Neural progenitor cell (in vitro differentiated cells): ENCODE measurements at places on chromosomes 7 and 10.

DNA sequence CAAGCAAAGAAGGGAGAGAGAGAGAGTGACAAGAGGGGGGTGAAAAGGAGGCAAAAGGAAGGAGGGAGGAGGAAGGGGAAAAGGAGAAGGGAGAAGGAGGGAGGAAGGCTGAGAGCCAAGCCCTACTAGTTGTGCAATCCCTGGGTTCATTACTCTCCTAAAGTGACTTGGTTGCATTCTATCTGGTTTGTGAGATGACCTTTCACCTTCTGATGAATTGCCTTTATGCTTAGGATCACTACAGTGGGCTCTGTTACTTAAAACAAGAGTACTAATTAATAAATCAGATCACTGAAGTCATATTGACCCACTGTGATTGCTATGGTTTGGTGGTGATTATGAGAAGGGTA lies 144.9 kb downstream of the KIF20B start:
- DNase-seq, result no peak

GRCh38 chr10:116171505-116171904 lies 101.5 kb downstream of the GFRA1 start:
- no peak for DNase-seq

DNA sequence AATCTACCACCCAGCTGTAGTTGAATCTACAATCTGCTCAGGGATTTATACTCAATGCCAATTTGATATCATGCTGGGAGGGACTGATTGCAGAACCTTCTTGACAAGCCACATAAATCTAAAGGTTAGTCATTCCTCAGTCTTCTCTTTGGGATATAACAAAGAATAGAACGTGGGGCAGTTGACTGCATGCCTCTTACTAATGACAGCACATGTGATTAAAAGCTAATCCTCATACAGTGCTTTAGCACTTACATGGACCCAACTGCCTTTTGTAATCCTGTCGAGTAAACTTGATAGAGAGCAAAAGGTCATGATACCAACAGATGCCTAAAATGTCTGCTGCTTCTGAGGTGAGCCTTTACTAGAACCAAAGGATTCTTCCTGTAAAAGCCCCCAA lies 12.3 kb downstream of the KLHL7 start:
- peak; percentile 18 for DNase-seq

- DNase-seq, result peak; percentile 10
These were observed 2.8 kb downstream of the AKR1C4 start for GRCh38 chr10:5199398-5199797.

- peak; percentile 58 for DNase-seq
These were observed 487.2 kb downstream of the RPS24 start for GRCh38 chr10:78520737-78521430.

GRCh38 chr7:6637544-6638229 lies 569 bp downstream of the ZNF316 start:
- peak; percentile 66 for DNase-seq

- DNase-seq, result no peak
These were observed 65.7 kb upstream of the CARD11 start for GRCh38 chr7:3109311-3109915.

- DNase-seq, result no peak
These were observed 43.0 kb downstream of the TMEM130 start for GRCh38 chr7:98826811-98827231.

GRCh38 chr10:44295644-44296241 lies 89.2 kb downstream of the CXCL12 start:
- DNase-seq, result no peak

DNA sequence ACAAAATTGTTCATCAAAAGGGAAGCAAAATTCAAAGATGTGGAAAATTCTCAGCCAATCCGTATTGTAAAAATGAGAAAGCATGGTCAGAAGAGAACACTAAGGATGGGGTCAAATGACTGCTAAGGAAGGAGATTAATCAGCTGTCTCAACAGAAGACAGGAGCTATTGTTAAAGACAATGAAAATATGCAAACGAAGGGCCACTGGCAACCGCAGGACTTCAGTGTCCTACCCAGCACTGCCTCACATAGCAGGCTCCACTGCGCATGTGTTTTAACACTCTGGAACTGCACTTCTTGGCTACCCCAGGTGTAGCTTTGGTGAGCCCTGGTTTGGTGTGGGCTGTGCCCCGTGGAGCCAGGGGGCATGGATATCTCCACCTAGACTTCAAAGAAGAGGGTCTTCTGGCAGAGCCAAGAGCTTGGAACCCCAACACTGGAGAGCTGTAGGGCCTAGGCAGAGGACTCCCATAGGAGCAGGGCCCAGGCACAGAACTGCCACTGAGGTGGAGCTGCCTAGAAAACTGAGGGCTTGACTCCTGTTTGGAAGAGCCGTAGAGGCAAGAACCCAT lies 176.2 kb upstream of the GDF10 start:
- DNase-seq, result no peak

DNA sequence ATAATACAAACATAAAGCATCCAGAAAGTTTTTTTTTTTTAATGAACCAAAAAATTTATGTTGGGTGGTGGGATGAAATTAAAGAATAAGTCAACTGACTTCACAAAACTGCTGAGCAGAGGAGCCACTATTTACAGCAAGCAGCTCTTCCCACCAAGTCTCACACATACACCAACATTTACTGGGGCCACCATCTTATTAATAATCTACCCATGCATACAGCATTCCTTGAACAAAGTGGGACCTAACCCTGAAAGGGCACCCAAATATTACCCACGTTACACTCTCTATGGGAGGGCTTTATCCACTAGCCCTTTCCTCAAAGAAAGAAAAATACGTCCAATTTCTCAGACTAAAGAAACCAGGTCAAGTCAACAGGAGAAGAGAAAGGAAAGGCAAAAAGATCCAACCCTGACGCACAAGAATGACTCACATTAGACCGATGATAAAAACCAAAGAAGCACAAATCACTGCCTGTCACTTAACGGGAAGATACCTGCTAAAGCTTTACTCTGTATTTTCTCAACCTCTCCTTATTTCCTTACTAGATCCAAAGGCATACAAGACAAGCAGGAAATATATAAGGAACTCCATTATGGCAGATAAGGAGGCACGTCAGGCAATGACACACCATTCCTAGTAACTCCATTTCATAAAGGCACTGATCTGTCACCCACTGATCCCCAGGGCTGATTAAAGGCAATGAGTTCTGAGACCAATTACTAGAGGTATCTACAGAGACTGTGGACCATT lies 141.8 kb upstream of the ASAH2 start:
- no peak for DNase-seq

- DNase-seq, result no peak
These were observed 60.8 kb upstream of the HECTD2 start for GRCh38 chr10:91349381-91349780.

GRCh38 chr10:13233358-13233757 lies 816 bp downstream of the UCMA start:
- DNase-seq, result no peak

DNA sequence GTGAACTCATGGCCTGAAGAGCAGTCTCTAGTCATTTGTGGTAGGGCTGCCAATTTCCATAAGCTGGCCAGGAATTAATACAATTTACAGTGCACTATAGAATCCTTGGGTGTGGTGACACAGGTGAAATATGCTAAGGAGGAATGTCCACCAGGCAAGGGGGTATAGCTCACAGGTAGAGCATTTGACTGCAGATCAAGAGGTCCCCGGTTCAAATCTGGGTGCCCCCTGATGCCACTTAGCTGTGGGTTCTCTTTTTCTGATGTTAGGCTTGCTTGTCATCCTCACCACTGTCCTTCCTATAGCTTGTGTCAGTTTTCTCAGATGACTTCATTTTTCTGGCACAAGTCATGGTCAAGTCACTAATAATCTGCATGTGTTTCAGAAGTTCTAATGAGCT lies 108.7 kb downstream of the ZNF467 start:
- no peak for DNase-seq

GRCh38 chr7:26291699-26292538 lies at the start of gene SNX10:
TSS of gene SNX10 (plus strand) at chr7:26291862. CDS start at chr7:26346443, 54,581 bp downstream.
- DNase-seq, result peak; percentile 88

GRCh38 chr10:10584161-10584560 lies 433.5 kb upstream of the CELF2 start:
- no peak for DNase-seq

DNA sequence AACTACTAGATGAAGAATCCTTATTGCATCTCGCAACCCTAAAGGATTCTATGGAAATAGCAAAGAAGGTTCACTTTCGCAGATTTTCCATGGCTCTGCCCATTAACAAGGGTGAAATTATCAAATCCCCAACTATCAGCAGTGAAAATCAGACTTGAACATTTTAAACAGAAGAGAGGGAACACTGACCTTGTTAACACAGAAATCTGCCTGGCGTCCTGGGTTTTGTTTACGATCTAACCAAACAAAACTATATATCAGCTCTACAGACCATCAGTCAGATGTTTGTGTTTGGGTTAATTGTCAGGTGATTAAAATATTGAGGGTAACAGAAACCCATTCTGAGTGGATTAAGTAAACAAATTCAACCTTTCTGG lies 1.9 kb downstream of the CTTNBP2 start:
- no peak for DNase-seq

- DNase-seq, result no peak
These were observed 6.8 kb downstream of the PRPF18 start for GRCh38 chr10:13593535-13593934.

DNA sequence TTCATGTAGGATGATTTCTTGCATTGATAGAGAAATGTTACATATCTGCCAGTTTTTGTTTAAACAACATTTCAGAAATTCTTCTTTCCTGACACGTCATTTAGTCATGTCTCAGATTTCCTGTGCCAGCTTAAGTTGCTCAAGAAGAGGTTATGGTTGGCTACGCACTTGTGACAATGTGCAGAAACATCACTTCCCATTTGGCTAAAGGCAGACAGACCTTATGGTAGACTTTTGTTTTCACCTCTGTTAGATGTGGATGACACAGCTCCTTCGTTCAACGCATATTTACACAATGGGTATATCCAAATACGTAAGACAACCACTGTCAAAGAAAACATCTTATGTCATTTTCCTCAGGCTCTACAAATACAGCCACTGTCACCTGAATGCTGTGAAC lies 125.8 kb downstream of the DOCK4 start:
- no peak for DNase-seq

DNA sequence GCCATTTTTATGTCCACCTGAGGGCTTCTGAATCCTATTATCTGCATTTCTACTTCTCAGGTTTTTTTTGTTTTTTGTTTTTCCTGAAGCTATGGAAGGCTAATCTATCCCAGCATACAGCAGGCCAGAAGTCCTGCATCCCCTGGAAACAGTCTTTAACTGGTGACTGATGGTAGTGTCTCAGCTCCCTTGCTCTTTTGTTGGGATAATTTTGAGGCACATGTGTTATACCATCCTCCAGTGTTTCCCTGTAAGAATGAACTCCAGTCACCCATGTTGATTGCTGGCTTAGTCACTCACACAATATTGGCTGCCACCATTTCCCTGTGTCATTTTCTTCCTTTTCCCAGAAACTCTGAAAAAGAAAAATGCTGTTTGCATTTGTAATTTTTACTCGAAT lies 1094.0 kb upstream of the LRRN3 start:
- no peak for DNase-seq

- DNase-seq, result no peak
These were observed 290.7 kb downstream of the FGFR2 start for GRCh38 chr10:121307411-121307980.

DNA sequence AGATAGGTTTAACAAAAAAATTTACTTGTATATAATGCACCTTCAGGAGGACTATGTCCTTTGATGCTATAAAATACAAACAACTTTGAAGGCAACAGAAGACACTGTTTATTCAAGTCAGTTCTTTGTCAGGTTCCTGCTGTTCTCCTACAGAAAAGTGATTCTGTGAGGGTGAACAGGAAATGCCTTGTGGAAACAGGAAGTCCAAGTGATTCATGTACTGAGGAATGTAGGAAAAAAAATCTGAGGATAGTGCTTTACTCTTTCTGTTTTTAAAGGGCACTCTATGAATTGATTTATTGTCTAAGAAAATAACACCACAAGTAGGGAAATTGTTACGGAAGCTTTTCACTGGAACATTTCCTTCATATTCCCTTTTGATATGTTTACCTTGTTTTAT lies 171.9 kb downstream of the HDAC9 start:
- DNase-seq, result no peak

DNA sequence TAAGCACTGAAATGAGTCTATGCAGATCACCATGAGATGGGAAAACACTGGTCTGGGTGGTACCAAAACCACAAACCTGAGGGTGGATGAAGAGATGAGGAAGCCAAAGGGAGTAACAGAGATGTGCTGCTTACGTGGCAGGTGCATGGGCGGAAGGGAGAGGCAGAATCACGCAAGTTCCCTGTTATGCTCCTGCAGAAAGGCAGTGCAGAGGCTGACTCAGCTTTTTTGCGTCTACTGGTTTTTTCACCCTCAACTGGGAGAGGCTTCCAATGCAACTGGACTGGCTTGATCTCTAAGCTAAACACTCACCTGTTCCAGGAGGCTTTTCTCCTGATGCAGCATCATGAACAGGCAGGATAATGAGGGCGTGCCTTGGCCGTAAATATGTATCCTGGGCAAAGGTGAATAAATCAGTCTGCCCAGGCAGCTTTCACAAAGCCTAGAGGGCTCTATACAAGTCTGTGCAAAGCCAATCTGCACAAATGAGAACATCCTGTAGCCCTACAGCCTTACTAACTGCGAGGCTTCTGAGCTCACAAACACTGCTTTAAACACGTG lies 95.4 kb upstream of the AFAP1L2 start:
- no peak for DNase-seq

- peak; percentile 60 for DNase-seq
These were observed 681 bp upstream of the SPOCK2 start for GRCh38 chr10:72088889-72089575.

- no peak for DNase-seq
These were observed 112.5 kb downstream of the PDE1C start for GRCh38 chr7:31957756-31958155.

- no peak for DNase-seq
These were observed 6.2 kb upstream of the FOXK1 start for GRCh38 chr7:4675771-4676367.

DNA sequence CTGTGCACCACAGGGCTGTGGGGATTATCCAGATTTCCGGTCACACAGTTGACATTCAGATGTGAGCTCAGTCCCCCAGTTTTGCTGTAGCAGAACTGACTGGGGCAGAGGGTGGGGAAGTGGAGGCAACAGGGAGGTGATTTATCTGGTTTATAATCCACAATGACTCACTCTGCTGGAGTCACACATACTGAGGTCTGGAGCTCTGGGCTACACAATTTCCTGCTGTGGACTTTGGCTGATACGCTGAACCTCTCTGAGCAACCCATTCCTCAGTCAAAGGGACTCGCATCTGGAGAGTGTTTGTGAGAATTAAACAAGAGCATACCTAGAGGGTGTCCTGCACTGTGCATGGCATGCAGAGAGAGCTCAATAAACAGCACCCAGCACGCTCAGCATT lies 64.8 kb upstream of the PLPP4 start:
- no peak for DNase-seq

DNA sequence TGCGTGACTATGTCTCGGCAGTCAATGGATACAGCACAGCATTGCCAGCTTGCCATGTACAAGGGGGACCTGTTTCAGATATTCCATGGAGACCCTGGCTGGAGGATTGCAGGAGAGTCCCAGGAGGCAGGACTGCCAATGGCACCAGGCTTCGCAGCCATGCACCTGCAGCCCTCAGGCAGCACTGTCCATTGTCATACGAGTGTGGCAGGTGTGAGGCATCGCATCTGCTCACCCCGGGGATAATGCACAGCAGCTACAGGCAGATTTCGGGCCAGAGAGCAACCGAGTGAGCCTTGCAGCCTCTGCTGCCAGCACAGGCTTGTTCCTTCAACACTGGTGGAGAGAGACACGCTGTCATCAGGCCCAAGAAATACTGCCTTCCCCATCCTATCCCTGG lies 415.1 kb downstream of the PAXIP1 start:
- no peak for DNase-seq
